T-helper 2 cell treated with Interferon-gamma antibody and Interleukin-4, amounts not matched to agents 5 μg/mL and 100 μg/mL, for 36 hours (primary cell): ENCODE measurements at places on chromosomes 2 and 18.
A peak's percentile ranks its signal among the peaks of the same experiment; 100 is the strongest.

GRCh38 chr2:13515254-13515653 lies 798.5 kb downstream of the TRIB2 start:
- no peaks in the 10 kb centered on the region for H3K27me3 ChIP-seq
- H3K4me1 ChIP-seq: no peaks in the 10 kb centered on the region
- no peak overlapping the region for H3K4me3 ChIP-seq
- no peaks in the 10 kb centered on the region for H3K36me3 ChIP-seq

DNA sequence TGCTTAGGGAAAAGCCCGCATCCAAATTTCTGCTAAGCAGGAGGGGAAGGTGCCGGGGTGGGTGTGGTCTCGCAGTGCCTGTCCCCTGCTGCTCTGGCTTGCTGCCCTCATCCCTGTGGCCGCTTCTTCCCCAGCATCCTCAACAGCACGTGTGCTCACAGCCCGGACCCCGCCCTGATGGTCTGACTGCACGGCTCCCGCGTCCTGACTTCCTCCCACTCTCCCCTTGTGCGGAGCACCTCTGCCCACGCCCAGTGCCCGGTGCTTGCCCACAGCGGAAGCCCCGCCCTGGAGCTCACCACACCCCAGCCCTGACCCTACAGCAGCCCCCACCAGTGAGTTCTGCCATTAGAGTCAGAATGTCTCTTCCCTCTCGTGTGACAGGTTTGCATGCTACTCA lies 277.9 kb downstream of the NDUFA10 start:
- H3K27ac ChIP-seq: no peak overlapping the region
- no peaks in the 10 kb centered on the region for H3K27me3 ChIP-seq
- H3K4me3 ChIP-seq: no peak overlapping the region
- DNase-seq: no peak
- H3K4me1 ChIP-seq: no peaks in the 10 kb centered on the region

DNA sequence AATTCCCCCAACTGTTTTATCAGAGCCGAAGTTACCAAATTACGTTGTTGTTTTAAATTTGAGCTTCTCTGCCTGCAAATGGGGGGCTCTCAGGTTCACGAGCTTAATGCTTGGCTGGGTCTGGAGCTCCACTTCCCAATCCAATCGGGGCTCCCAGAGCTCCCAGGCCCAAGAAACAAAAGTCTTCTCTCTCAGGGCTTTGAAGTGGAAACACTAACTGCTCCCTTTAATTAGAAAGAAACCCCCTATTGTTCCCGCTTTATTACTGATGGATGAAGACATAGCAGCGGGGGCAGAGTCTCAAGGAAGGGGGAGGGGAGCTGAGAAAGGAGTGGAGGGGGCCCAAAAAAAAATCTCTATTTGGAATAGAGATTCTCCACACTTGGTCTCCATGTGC lies 15.6 kb upstream of the PKDCC start:
- H3K36me3 ChIP-seq: no peaks in the 10 kb centered on the region
- H3K27ac ChIP-seq: no peak overlapping the region
- H3K4me1 ChIP-seq: no peaks in the 10 kb centered on the region

- no peaks in the 10 kb centered on the region for H3K4me1 ChIP-seq
- no peak overlapping the region for H3K27ac ChIP-seq
- H3K27me3 ChIP-seq: no peaks in the 10 kb centered on the region
- H3K4me3 ChIP-seq: no peak overlapping the region
- no peaks in the 10 kb centered on the region for H3K36me3 ChIP-seq
Observed at GRCh38 chr2:53127061-53127650, 640.4 kb upstream of the CHAC2 start.

- no peak overlapping the region for H3K4me3 ChIP-seq
- H3K4me1 ChIP-seq: peaks cover 19% of the 10 kb centered on the region
- peak; percentile 15 for DNase-seq
- H3K27ac ChIP-seq: peak overlapping the region; percentile 23
- peaks cover 1% of the 10 kb centered on the region for H3K36me3 ChIP-seq
Observed at GRCh38 chr2:177332026-177332991, 60.3 kb upstream of the AGPS start.

DNA sequence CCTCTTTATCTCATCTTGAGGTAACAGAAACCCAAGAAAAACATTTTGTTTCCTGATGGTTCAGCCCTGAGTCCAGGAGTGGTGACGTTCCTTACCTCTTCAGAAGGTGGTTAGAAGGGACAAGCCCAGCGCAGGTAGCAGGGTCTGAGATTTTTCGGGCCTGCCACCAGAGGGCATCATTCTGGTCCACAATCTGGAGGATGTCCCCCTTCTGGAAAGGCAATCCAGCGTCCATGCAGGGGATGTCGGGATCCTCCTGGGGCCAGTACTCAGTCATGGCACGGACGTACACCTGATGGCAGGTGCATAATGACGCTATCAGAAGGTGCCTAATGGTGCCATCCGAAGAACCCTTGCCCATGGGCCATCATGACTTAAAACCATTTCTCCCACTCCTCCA lies 17.7 kb downstream of the MPP4 start:
- H3K4me3 ChIP-seq: no peak overlapping the region
- no peak overlapping the region for H3K27ac ChIP-seq
- H3K4me1 ChIP-seq: no peaks in the 10 kb centered on the region
- DNase-seq: no peak
